ENCODE measurements at places on chromosomes 6 and 20.

GRCh38 chr6:75382634-75382900, 98.0 kb upstream of the TMEM30A start:
- no peak for DNase-seq

DNA sequence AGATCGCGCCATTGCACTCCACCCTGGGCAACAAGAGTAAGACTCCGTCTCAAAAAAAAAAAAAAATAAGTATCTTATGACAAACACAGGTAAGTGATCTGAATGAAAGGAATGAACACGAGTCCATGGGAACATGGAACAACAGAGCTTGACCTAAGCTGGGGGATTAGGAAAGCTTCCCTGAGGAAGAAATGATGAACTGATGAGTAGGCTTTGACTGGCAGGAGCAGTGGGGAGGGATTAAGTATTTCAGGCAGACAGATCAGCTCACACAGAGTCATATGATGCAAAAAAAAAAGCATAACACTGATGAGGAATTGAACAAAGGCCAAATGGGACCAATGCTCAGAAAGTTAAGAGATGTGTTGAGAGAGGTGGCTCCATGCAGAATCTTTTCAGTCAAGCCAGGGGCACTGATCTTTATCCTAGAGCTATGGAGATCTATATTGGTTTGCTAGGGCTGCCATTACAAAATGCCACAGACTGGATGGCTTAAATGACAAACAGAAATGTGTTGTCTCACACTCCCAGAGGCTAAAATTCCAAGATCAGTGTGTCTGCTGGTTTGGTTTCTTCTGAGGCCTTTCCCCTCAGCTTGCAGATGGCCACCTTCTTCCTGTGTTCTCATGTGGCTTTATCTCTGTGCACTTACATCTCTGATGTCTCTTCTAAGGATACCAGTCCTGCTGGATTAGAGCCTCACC, 85.6 kb downstream of the ANKRD6 start:
- DNase-seq, result no peak

DNA sequence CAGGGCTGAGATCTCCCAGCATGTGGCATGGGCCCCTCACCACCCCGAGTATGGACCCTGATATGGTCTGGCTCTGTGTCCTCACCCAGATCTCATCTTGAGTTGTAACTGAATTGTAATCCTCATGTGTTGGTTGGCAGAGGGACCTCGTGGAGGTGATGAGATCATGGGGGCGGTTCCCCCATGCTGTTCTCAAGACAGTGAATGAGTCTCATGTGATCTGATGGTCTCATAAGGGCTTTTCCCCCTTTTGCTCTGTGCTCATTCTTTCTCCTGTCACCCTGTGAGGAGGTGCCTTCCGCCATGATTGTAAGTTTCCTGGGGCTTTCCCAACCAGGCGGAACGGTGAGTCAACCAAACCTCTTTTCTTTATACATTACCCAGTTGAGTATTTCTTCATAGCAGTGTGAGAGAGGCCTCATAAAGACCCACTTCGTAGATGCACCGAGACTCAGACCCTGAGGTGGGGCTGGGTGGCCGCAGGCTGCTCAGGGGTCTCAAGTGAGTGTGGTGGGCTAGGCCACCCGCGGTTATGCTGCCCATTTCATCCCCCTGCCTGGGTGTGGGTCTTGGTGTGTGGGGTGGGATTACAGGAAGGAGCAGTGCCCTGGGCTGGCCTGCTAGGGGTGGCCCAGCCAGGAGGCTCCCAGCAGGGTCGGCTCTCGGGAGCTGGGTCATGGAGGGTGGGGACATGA, 26.2 kb upstream of the GATA5 start:
- DNase-seq, result peak; percentile 3

- no peak for DNase-seq
Observed at GRCh38 chr6:134898575-134898974, 51.3 kb downstream of the ALDH8A1 start.
